ENCODE measurements at places on chromosomes 12 and 14. TPM values are rescaled to one million over a fixed set of nuclear protein-coding genes. Genes with fewer than 3 reads are reported as not detected.

GRCh38 chr12:89927226-89927698 is 218.6 kb upstream of the ATP2B1 start:
- DNase-seq, result no peak

DNA sequence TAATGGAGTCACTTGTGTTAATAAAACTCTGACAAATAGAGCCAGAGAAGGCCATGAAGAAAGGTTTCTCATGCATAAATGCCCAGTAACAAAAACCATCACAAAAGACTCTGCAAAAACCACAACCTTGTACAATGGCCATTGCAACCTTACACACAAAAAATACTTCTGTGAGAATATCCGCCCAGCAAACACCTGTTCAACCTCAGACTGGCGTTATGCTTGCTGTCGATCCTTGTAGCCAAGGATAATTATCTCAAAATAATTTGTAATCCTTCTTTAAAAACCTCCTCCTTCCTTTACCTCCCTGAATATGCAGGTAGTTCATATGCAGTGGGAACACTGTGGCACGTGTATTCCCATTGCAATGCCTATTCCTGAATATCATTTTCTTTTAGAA is 157.1 kb downstream of the SLC41A2 start:
- DNase-seq, result no peak

TMCC3 gene
- total RNA-seq, result 0.65 TPM

ACOT2 gene
- 74.0 TPM for total RNA-seq

Data from fibroblast of the aortic adventitia (primary cell).